ENCODE measurements at places on chromosomes 4 and X.

- no peak for DNase-seq
Measured at GRCh38 chr4:123613586-123614344, 217.2 kb downstream of the SPRY1 start.

DNA sequence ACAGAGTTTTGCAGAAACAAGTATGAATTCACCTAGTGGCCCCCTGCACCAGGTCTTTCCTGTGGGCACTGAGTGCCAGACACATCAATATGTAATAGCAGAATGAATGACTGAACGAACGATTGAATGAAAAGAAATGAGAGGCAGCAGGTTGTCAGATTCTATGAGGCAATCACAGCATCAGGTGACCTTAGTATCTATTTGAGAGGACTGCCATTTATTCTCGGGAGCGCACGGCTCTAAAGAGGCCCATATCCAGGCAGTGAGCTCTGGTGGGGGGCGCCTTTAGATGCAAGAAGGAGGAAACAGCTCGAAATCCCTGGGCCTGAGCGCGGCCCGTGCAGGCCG, 528 bp upstream of the SLC25A4 start:
- DNase-seq = no peak

DNA sequence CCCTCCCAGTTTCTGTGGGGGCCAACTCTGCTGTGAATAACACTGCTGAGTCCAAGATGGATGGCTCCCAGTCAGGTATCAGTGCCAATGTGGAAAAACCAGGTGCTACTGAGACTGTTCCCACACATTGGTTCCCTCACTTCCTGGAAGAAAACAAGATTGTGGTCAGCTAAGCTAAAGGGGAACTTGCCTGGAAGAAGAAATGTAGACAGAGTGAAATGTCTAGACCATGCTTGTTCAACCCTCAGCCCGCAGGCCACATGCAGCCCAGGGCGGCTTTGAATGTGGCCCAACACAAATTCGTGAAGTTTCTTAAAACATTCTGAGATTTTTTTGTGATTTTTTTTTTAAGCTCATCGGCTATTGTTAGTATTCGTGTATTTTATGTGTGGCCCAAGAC, 28.6 kb upstream of the UTP14A start:
- DNase-seq = peak; percentile 60

GRCh38 chrX:151987108-151987507, 12.6 kb upstream of the GABRE start:
- no peak for DNase-seq

- DNase-seq = no peak
Measured at GRCh38 chr4:112706840-112707207, 69.9 kb downstream of the LARP7 start.

Data from NCI-H2029 (cell line).